ENCODE measurements at places on chromosomes 2 and 18.

DNA sequence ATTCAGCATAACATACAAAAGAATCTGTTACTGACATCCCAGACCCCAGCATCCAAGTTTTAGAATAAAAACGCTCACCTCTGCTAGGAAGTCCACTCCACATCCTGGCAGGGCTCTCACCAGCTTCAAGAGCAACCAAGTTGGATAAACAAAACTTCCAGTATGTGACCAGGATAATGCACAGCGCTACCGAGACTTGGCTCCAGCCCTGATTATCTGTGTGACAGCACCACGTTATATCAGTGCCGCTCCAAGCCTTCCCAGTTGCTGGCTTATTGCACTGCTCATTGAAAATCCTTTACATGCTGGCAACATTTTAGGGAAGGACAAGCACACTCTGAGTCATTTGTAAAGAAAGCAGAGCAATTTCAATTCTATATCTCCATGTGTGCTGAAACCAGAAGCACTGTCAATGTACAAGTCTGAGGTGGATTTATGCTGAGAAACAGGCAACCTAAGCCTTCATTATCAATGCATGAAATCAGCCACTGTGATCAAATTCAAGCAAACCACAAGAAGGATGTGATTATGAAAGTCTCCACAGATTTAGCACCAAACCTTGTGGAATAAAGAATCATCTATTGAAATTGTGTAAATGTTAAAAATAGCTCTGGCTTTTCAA, 115.7 kb downstream of the ZNF385B start:
- no peak for DNase-seq

- no peak for DNase-seq
These were observed 1355.5 kb downstream of the SUCLG1 start for GRCh38 chr2:83103613-83104012.

- no peak for DNase-seq
These were observed 28.1 kb upstream of the RASGRP3 start for GRCh38 chr2:33448220-33448899.

DNA sequence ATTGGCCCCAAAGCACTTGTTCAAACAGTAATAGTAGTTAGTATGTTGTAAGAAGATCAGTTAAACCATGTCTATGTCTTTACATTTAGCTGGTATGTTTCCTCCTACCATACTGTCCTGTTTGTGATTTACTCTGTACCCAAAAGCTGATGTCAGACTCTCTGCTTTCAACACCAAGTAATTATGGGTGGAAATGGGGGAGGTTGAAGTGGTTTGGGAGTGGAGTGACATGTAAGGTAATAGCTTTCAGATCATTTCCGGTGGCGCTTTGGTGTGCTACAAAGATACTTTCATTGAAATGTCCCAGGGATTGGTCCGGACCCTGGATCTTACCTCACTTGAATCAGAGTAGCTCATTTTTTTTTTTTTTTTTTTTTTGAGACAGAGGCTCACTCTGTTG, 39.7 kb upstream of the TGIF1 start:
- DNase-seq = no peak

DNA sequence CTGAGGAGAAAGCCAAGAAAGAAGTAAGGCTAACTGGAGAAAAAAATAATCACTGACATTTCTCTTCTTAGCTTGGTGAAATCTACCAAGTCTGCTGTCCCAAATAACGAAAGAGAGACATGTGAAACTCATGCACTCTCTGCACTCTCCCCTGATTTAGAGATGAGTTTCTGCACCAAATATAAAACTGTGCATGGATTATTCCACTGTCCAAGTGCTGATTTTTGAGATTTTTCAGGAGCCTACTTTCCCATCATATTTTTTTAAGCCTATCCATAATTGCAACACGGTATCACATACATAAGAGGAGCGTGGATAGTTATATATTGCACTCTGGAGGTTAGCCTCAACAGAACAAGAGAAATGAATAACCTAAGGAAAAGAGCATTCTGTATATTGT, 10.0 kb upstream of the RIT2 start:
- no peak for DNase-seq

- no peak for DNase-seq
These were observed 17.1 kb upstream of the CACNB4 start for GRCh38 chr2:152115952-152116351.

DNA sequence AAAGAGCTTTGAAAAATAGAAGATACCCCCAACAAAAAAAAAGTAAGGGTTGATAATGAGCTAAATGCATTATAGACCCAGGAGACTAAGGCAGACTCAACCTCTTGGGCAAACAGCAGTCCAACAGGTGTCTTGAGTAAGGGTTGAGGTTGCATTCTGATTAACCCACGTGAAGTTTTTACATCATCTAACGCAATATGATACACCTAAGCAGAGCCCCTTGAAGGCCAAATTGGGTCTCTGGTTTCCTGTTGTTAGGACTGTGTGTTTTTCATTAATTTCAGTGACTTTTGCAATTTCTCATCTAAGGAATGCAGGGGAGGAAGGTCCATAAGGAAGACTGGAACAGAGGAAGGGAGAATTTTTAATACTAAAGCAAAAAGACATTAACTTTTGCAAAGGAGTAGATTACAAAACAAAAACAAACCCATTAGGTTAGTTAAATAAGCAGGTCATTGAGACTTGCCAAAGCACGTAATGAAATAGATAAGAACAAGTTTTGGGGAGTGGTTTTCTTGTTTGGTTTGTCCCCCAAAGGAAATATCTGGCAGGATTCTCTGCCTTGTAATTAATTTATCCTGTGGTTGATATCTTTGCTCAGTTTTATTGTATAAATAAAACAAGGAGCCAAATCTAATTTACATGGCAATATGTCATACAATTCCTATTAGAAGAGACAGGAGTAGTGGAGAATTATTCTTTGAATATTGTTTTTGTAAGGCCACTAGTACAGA, 244.3 kb downstream of the ETAA1 start:
- DNase-seq = no peak
